Hippocampal formation (tissue), 2 donors: ENCODE measurements at places on chromosomes 6 and 20.

DNA sequence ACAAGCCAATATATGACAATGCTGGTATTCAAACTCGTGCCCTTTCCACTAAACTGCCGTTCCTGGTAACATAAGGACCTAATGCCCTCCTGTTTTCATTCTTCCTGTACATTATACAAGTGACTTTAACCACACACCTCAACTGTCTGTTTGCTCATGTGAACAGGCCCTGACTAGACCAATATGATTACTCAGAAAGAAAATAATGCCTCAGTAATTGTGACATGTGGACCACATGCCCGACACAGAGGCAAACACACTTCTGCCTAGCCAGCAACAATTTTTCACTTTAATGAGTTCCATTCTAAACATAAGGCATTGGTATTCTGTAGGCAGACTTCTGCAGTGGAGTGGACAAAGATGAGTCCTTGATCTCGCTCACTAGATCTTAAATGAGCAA is 30.0 kb downstream of the SLC22A16 start:
- DNase-seq = no peak

GRCh38 chr6:157246048-157246630 is 77.2 kb downstream of the TMEM242 start:
- DNase-seq = no peak

DNA sequence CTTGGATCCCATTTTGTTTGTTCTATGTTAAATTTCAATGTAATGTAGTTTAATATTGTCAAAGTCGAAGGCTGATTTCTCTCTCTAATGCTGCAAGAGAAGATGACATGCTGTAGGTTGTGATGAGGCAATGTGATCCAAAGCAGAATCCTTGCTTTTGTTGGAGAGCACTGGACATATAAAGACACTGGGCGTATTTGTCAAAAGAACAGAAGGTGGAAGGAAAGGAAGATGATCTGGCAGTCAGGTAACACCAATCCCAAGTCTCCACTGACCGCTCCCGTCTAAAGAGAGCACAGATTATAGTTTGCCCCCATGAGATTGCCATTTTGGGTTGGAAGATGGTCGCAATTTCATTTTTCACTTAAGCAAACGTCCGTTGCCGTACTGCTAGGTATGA is 935 bp upstream of the RFX6 start:
- DNase-seq = no peak

GRCh38 chr6:118320652-118321051 is 227.4 kb upstream of the PLN start:
- DNase-seq = no peak

- no peak for DNase-seq
These were observed 85.0 kb upstream of the KIF25 start for GRCh38 chr6:167912494-167912893.

GRCh38 chr20:3431109-3431508 is 23.6 kb upstream of the DNAAF9 start:
- DNase-seq = no peak

GRCh38 chr6:64006246-64006645 is 370.6 kb downstream of the PHF3 start:
- DNase-seq = no peak

- DNase-seq = no peak
These were observed 11.9 kb upstream of the PBOV1 start for GRCh38 chr6:138230221-138230620.

GRCh38 chr20:11436113-11436905 is 481.4 kb upstream of the BTBD3 start:
- DNase-seq = no peak

GRCh38 chr6:36969988-36970891 is 15.7 kb downstream of the PI16 start:
- DNase-seq = no peak

GRCh38 chr6:126069449-126069848 is 83.1 kb downstream of the TRMT11 start:
- DNase-seq = no peak

GRCh38 chr6:119586250-119586882 is 236.8 kb upstream of the MAN1A1 start:
- DNase-seq = no peak

DNA sequence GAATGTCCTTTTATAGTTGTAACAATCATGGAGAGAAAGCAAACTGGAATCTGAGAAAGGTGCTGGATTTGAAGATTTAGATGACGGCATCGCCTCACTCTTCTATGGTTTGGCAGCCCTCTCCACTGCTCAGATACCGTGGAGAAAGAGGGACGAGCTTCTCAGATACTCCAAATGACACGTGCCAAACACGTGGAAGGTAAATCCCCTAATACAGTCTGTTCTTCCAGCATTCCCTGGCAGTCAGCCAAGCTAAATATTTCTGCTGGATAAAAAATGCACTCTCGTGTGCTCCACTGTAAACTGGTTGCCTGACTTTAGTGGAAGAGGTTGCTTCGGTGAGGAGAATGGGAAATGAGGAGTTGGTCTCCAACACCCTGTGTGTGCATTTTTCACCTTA is 16.7 kb upstream of the PRDM1 start:
- no peak for DNase-seq

DNA sequence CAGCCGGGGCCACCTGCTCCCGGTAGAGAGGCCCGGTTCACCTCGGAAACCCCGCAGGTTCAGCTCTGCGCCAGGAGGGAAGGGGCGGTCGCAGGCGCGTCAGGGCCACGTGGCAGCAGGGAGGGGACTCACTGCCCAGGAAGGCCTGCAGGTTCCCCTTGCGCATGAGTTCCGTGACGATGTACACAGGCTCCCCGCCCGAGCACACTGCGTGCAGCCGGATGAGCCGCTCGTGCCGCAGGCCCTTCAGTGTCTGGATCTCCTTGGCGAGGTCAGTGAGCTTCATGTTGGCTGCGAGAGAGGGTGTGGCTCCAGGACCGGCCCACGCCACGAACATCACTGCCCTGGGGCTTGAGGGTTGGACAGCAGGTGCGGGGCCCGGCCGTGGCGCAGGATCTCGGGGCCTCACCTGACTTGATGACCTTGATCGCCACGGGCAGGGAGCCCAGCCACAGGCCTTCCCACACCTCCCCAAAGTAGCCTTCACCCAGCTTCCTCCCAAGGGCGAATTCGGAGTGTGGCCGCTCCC is 4.9 kb upstream of the PTK6 start:
- no peak for DNase-seq

DNA sequence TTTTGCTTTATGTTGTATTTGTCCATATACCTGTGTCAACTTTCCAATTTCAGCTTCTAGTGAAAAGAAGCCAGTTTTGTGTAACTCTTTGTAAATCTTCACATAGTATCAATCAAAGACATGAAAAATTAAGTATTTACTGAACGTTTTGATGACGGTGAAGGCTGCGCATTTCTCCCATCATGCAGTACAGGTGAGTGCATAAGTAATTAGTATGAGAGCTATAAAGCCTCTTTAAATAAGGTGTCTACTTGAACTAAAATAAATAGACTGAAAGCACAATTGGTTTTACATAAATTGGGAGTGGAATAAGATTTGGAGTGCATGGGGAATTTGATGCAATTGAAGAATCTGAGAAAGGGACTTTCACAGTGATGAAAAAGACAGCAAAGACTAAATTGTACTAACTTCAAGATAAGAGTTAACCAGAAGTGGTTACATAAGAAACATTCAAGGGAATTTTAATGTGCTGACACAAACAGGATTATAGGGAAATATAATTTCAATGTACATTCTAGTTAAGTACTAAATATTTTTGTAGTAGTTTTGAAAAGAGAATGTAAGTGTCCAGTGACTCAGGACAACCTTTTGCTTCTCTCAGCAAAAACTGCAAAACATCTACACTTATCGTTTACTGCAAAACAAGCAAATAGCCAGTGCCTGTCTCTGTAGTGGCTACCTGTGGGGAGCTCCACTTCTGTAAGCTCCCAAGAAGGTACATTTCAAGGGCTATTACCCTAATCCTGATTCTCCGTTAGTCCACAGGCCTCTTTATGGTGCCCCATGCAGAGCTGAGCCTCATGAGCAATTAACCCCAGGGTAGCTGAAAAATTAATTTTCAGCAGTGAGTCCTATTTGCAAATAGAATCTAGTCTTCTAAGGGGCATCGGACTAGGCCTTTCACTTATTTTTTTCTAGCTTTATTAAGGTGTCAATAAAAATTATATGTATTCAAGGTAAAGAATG is 13.0 kb downstream of the TENT5A start:
- no peak for DNase-seq

GRCh38 chr6:14121936-14122344 is 4.4 kb downstream of the CD83 start:
- DNase-seq = no peak

DNA sequence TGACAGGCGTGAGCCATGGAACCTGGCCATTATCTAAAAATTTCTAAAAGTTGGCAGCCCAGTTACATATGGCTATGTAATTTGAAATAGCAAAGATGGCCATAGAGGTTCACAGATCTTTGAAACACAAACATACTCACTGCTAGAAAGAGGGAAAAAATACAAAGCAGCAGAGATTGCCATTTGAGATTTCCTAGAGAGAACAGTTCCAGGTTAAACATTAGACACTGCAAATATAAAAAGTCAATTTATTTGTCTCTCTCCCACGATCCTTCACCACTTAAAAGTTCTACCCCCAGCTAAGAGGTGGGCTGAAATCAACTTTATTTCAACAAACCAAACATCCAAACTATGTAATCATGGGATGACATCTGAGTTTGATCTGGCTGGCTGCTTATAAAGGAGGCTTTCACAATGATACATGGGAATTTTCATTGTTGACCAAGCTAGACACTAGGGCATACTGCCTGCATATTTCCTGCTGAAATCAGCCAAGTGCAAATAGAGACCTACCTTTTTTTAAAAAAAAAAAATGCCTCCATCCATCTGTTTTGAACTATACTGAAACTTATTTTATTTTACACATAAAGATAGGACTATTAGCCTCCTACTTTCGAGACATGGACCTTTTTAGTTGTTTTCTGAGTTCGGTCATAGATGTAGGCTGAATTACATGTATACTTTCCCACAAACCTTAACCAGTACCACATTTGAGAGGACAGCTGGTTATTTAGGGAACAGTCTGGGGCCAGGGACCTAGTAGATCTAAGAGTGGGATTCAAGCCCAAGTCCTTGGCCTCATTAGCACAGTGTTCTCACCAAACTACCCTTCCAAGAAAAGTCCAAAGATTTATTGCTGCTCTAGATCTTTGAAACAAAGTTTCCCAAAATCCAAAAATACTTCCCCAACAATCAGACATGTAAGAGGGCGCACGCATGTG is 16.6 kb downstream of the DCDC2 start:
- DNase-seq = no peak

GRCh38 chr6:38797391-38797790 is 82.3 kb downstream of the DNAH8 start:
- DNase-seq = no peak

- no peak for DNase-seq
These were observed 77.1 kb downstream of the ATRN start for GRCh38 chr20:3547906-3548305.

- DNase-seq = no peak
These were observed 1131.8 kb downstream of the GRIK2 start for GRCh38 chr6:102525336-102525735.

DNA sequence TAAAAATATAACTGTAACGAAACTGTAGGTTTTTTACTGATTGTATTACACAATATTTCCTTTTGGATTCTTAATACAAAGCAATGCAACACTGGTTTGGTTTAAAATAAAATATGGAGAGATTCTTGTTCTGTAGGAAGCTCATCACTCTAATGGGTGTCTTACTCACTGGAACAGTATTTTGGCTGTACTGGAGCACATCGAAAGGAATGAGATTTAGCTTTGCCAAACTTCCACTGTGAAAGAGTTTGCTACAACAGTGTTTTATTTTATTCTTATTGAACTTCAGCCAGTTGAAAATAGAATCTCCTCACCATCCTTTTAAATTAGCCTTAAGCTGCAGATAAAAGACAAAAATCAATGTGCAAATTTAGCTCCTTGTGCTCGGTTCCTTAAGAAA is 230.7 kb upstream of the QKI start:
- peak; percentile 62 for DNase-seq

DNA sequence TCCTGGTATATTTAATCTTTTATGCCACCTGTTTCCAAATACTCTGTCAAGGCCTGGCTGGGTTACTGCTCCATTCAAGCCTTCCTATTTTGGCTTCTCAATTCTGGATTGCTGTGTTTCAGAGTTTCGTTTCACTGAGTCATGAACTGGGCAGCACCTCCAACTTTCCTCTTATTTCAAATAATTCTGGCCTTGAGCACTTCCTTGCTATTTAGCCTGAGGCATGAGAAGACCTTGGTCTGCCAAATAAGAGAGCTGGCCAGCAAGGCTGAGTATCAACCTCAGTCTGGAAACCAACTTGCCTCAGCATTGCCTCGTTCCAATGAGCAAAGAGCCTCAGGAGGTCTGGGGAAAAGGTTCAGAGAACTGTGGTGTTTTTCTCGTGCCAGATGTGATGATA is 66.6 kb downstream of the TNFAIP3 start:
- DNase-seq = no peak
